GM18507 (cell line): ENCODE measurements at places on chromosomes 4 and X.

DNA sequence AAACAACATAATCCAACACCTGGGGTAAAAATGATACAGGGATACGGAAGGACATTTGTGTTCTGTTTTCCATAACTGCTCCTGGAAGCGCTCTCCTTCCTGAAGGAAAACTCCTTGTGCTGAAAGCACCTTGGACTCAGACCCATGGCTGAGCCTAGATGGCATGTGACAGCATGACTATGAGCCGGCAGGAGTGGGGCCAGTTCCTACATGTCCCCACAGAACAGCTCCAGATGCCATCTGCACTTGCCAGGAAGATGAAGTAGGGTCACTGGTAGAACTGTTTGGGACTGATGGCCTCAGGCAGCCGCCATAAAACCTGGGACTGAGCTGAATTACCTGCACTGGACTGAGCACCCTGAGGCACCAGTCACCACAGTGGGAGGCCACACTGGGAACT lies 56.0 kb upstream of the BCLAF3 start:
- no peak for DNase-seq

DNA sequence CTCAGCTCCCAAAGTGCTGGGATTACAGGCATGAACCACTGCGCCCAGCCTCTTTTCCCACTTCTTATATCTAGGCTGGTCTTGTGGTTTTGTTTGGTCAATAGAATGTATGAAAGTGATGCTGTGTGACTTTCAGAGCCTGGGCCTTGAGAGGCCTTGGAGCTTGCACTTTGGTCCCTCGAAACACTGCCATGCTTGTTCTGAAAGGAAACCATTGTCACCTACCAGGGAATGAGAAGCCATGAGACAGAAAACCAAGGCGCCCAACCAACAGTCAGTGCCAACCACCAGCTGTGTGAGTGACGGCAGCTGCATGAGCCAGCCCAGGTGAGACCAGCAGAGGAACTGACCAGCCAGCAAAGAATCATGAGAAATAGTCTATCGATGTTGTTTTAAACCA lies 57.4 kb downstream of the SCD5 start:
- DNase-seq = no peak

DNA sequence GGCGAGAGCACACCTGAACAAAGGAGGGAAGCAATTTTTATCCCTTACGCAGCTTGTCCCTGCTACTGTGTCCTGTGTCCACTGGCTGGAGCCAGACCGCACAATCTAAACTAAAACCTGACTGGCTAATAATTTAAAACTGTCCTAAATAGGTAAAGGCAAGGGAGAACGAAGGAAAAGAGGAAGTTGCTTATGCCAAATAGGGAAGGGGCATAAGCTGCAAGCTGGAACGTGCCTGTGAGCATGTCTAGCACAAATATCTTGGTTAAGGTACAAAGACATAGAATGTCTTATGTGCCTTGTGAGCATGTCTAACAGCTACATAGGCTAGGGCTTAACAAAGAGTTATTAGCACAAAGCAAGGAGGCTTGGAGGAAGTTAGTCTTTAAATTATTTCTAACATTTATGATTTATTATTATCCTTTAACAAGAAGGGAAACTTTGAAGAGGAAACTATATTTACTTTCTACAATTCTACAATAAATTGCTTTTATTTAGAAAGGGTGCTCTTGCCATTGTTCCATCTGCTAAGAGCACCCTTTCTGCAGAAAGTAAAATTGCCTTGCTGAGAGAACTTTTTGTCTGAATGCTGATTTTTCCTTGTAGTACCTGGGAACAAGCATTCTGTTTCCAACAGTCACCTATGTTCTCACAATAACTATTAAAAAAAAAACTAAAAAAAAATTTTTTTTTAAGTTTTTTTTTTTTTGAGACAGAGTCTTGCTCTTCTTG lies 80.6 kb upstream of the CBR4 start:
- DNase-seq = no peak

DNA sequence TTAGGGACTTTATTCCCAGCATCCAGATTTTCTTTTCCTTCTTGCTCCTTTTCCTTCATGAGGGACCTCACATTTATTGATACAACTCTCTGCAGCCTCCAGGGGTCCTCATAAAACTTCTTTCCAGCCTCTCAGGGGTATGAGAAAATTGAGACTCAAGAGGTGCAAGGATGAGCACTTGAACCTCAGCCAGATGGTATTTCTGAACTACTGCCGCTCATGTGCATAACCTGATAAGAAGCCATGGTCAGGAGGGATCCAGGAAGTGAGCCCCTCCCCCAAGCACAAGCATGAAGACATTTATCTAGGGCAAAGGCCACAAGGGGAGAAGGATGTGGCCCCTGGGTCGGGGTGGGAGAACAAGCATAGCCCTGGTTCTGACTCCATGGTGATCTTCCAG lies 73.3 kb downstream of the TSPAN7 start:
- DNase-seq = no peak

DNA sequence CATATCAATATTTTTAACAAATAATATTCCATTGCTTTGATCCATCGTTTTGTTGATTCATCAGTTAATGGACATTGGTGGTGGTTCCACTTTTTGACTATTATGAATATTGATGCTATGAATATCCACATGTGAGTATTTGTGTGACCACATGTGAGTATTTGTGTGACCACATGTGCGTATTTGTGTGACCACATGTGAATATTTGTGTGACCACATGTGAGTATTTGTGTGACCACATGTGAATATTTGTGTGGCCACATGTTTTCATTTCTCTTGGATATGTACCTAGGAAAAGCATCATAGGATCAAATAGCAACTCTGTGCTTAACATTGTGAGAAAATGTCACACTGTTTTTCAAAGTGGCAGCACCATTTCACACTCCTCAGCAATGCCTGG lies 433.6 kb upstream of the FRG1 start:
- no peak for DNase-seq

- no peak for DNase-seq
Observed at GRCh38 chr4:1572964-1573720, 111.0 kb downstream of the FAM53A start.

- DNase-seq = no peak
Observed at GRCh38 chr4:148060264-148061140, 328.6 kb downstream of the ARHGAP10 start.

DNA sequence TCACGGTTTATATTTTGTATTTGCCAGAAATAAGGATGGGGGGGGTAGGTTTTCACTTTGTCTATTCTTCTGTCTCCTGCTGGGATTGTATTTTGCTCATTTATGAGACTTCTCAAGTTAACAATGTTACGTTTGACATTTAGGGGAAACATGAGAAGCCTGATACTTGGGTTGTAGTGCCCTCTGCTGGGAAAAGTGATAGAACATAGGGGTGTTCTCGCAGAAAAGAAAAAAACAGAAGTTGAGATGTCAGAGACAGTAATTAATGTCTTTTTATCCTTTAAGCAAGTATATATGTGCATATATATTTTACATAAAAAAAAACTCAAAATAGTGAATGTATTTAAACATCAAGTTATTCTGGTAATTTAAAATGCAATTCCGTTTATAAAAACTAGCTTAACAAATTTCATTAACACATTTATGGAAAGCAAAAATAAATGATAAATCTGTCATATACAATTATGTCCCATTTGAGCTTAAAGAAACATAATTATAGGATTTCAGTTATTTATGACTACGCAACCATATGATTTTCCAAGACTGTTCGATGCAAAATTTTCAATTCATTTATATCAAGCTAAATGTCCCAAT lies 46.0 kb upstream of the TMPRSS11F start:
- peak; percentile 17 for DNase-seq

DNA sequence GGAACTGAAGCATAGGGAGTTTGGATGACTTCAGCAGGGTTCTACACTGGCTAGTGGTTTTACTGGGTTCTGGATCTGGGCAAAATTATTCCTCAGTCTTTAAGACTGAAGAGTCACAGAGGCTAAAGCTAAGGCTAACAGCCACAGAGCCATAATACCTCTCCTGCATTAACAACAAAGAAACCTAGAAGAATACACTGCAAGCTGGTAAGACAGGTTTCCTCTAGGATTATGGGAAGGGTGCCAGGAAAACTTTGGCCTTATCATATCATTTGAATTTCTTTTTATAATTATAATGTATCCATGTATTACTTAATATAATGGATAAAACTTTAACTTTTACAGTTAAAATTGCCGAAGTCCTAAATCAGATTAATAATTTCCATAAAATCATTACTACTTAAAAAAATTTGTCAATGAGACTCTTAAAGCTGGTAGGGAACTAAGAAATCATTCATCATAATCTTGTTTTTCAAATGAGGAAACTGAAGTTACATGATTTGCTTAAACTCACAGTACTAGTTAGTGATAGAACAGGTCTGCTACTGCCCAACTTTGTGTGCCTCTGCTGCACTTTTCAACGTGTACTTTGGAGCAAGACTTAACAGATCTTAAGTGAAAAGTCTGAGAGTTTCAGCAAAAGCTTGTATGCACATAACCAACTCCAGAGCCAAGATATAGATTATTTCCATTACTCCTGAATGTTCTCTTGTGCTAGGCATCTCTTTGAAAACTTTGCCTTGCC lies 24.2 kb upstream of the PGRMC2 start:
- no peak for DNase-seq

- DNase-seq = no peak
Observed at GRCh38 chr4:120005527-120005926, 61.1 kb downstream of the MAD2L1 start.

- DNase-seq = no peak
Observed at GRCh38 chrX:116436358-116436816, at the start of gene SLC6A14. TSS of gene SLC6A14 (plus strand) at chrX:116436606. CDS start at chrX:116436710, 104 bp downstream.

DNA sequence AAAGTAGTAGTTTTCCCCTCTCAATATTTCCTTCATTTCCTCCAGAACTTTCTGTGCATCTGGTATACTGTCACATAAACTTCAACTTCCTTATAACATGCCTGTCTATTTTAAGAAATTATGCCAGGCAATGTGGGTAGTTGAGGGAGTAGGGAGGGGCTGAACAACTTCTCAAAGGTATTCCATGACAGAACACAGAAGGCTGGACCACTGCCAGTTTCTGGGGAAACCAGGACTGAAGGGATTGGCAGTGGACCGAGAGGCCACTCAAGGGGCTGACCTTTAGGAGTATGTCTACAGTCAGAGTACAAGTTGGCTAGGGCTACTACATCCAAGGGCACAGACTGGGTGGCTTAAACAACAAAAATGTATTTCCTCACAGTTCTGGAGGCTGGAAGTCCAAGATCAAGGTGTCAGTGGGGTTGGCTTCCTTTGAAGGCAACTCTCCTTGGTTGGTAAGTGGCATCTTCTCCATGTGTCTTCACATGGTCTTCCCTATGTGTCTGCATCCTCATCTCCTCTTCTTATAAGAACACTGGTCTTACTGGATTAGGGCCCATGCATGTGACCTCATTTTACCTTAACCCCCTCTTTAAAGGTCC lies 6.9 kb downstream of the SH3RF1 start:
- DNase-seq = no peak

- no peak for DNase-seq
Observed at GRCh38 chr4:126719852-126720251, 912.9 kb upstream of the INTU start.

DNA sequence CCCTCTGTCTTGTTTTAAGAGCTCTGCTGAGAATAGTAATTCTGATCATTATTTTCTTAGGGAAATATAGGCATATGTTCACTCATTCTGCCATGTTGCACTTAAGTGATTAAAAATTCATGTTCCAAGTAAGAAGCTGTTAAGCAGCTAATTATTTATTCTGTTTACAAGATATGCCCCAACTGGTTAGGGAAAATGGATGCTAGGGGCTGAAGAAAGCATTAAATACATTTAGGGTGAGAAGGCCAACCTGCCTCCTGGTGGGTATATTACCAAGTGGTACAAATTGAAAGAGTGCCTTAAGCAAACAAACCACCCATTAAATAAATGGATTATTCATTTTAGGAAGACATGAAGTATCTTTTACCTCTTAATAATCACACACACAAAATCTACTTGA lies 392.6 kb upstream of the EPHA5 start:
- DNase-seq = no peak

DNA sequence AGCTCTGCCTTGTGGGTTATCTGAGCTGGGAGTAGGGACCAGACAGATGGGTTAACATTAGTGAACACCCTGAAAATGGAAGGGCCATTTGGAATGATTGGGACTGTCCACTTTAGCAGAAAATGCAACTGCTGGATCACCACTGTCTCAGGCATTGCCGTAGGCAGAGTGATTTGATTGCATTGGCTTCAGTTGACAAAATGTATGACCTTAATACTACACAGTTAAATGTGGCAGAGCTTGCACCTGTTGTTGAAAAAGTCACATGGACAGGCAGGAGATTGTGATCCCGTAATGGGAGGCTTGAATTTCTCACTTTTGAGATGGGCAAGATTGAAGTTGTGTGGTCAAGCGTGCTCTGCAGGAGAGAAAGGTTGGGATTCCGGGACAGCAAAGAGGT lies 166.5 kb upstream of the PUDP start:
- DNase-seq = no peak

DNA sequence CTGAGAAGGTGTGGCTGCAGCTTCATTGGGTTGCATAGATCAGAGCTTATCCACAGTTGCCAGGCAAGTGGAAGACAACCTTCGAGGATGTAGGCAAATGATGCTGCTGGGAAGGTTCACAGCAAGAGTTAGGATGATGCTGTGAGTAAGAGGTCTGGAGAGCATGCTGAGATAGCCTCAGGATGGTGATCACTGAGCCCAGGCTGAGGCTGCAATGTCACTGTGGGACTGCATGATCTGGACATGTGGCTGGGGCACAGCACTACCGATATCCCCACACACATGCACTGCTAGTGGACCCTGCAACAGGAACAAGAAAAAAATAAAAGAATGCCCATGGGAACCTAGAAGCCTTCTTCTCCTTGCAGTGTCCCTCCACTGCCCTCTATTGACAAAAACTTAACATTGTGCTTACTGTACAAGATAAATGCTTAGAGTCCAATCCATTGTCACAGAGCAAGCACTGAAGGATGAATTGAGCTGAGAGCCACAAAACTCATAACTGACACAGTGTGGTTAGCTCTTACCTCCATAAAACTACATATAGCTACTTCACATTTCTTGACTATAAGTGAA lies 105.6 kb downstream of the CNKSR2 start:
- no peak for DNase-seq

DNA sequence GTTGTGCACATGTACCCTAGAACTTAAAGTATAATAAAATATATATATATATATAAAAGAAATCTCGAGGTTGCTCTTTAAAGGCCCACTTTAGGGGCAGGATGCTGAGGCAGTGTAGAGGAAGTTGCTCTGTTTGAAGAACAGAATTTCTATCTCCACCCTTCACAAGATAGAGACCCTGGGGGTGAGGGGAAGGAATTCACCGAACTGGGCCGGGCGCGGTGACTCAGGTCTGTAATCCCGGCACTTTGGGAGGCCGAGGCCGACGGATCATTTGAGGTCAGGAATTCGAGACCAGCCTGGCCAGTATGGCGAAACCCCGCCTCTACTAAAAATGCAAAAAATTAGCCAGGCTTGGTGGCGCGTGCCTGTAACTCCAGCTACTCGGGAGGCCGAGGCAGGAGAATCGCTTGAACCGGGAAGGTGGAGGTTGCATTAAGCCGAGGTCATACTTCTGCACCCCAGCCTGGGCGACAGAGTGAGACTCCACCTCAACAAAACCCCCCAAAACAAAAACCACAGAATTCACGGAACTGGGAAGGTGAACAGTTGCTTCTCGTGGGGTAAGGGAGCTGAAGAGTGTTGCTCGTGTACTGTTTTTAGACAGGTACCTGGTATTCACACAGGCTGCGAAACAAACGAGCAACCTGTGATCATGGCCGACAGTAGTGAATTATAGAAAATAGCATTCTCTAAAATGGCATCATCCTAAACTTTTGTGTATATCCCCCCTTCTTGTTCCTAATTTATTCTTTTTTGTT lies 6.2 kb downstream of the PLAC8 start:
- no peak for DNase-seq
